Germinal center (tissue), 1 donor: ENCODE measurements at places on chromosomes 2 and 18.

DNA sequence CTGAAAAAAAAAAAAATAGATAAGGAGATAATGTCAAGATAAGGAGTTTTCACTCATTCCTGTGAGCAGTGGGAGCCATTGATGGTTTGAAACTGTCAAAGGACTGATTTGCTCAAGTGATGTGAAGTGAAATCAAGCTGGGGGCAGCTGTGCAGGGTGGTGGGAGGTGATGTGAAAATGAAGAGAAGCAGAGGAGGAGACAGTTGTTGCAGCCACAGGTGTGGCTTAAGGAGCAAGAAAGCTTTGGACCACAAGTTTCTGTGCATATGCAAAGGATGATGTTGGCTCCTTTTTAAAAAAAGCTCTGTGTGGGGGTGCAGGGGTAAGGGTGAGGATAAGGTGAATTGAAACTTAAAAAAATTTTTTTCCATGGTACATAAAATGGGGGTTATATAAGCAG lies 8.3 kb downstream of the EFR3B start:
- no peak for DNase-seq

DNA sequence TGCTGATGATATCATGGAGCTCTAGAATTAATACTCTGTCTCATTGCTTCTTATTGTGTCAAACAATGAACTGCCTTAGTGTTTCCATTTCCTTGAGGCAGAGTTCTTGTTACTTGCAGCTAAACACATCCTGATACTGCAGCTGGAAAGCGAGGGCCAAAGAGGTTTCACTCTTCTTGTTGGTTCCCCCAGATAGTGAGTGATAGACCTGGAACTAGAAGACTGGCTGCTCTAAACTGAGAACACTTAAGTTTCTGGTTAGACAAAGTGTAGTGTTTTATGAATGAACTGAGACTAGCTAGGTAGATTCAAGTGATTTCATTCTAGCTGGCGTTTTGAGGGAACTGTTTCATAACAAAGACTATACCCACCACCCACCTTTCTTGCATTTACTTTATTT lies 321.7 kb downstream of the TXNL1 start:
- DNase-seq, result no peak

DNA sequence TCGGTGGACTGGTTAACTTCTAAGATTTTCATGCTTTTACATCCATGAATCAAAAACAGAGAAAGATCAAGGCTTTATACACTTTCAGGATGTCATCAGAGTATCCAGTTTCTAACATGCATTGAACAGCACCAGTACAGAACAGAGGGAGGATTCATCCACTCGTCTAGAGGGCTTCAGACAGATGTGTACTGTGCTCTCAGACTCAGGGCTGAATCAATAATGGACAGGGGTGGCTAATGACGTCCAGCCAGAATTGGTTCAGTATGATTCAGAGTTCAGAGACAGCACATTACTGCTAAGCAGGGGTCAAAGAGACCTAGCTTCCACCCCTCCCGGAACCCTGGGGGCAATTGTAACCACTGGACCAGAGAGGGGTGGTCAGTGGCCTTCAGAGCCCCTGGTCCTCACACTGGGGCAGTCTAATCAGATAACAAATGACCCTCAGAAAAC lies 37.3 kb downstream of the RNU4ATAC start:
- no peak for DNase-seq

DNA sequence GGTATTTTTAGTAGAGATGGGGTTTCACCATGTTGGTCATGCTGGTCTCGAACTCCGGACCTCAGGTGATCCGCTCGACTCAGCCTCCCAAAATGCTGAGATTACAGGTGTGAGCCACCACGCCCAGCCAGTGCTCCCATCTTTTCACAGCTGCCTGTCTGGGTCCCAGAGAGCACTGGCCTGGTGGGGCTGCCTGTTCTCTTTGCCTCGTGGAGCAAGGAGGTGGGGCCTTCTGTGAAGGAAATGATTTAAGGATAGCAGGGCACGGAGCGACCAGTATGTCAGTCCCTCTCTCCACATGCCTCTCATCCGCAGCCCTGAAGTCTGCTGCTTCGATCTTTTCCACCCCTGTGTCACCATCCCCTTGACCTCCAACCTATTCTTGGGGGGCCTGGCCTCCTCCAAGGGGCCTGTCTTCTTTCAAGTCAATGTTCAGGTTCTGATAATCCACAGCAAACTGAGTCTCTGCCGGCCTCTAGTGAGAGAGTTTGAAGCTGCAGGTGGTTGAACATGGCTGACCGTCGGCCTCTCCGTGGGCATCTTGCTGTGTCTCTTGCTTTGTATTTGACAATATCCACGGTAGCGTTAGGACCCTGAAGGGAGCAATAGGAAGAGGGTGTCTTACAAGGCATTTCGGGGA lies 28.2 kb upstream of the GIGYF2 start:
- no peak for DNase-seq

DNA sequence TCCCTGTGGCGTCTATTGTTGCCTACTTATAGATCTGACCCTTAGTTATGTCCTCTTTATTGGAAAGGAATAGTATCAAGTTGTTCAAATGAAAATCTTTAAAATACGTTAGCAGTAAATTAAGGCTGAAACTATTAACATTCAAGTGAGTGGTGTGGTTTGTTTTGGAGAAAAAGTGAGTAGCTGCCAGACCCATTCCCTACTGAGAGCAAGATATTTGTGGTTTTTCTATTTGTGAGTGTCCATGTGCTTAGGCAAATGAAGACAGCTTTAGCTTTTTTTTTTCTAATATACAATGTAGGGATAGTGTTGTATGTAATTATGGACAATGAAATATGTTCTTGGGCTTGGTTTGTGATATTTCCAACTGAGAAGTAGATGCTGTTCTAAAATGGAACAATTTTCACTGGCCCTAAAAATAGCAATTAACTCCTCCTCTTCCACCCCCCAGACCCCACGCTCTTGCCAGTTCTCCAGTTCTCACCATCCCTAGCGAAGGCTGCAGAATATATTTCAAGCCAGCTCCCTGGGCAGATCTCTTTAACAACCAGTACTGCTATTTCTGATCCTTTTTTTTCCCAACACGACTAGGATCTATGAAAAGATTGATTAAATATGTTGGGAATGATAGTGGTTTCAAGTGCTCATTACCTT lies 83.1 kb downstream of the CCDC85A start:
- no peak for DNase-seq

- DNase-seq, result no peak
These were observed 254.3 kb downstream of the BCL11A start for GRCh38 chr2:60299179-60299578.

DNA sequence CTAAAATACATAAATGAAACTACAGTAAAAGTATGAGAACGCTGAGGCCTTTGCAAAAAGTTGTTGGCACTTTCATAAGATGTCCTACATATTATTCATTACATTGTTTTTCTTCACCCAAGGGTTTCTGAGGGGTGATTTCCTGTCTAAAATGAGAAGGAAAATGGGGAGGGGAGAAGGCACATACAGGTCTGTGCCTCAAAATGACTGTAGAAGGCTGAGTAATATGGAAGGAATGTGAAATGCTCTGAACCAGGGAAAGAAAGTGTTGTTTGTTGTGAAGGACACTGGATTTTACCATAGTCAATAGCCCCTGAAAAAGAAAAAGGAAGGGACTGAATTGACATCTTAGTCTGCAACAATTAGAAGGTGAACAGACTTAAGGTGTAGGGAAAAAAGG lies 99.5 kb upstream of the RNF152 start:
- no peak for DNase-seq

DNA sequence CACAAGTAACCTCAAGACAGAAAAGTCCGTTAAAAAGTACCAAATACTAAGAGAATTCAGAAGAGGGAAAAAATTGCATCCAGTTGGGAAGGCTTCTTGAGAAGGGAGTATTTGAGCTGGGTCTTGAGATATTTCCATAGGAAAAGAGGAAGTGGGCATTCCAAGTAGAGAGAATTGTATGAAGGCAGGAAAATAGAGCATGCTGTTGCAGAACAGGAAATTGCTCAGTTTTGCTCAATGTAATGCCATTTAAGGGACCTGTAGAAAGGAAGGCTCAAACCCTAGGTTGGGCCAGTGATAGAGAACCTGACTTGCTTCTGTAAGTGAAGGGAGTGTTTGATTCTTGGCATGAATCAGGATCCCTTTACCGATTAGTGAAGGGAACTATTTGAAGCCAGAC lies 1.0 kb upstream of the ZC3H8 start:
- no peak for DNase-seq

GRCh38 chr2:106840818-106841217 lies 45.1 kb downstream of the ST6GAL2 start:
- DNase-seq, result no peak

DNA sequence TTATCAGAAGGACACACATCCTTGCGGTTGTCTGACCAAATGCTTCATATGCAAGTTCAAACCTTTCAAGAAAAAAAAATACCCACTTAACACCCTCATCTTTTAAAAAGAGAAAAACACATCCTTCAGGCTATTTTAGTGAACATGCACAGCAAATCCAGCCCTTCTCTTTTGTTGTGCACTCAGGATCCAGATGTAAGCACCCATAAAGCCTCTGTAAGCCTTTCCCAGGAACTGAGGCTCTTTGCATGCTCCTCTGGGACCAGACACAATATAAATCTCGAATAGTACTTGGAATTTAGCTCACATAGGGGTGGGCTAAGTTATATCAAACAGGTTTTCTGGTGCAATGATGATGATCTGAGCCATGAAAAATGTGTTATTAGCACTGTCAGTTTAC lies 308.8 kb upstream of the FAM98A start:
- DNase-seq, result no peak

GRCh38 chr2:157158111-157158510 lies 99.4 kb upstream of the GALNT5 start:
- DNase-seq, result no peak

DNA sequence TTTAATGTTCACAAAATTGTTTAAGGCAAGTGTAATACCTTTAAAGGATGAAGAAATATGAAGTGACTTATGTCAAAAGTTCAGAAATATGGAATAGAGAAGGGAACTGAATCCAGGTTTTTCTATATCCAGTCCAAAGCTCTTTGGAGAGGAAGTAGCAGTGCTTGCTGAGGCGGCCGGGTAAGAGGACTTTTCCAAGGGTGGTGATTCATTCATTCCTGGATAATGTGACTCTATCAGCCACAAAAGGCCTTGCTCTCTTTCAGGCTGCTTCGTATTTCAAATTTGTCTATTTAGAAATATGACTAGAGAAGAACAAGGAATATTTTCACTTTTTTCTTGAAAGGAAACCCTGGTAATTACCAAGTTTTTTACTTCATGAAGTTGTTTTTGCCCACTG lies 830.1 kb upstream of the ZEB2 start:
- DNase-seq, result no peak

- DNase-seq, result no peak
These were observed 84.0 kb upstream of the NEUROD1 start for GRCh38 chr2:181764095-181764963.

DNA sequence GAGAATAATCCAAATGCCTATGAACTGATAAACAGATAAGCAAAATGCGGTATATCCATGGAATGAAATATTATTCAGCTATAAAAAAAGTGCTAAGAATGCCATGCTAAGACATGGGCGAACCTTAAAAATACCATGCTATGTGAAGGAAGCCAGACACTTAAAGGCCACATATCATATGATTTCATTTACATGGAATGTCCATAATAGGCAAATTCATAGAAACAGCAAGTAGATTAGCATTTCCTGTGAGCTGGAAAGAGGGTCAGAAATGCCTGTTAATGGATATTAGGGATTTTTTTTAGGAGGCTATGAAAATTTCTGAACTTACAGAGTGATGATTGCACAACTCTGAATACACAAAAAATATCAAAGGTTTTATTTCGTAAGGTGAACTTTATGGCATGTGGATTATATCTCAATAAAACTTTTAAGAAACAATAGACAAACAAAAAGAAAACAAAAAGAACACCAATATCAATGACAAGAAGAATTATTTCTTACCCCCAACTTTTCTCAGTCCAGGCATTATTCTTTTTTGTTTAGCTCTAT lies 1207.7 kb downstream of the SUCLG1 start:
- no peak for DNase-seq

- no peak for DNase-seq
These were observed 81.6 kb downstream of the TWIST2 start for GRCh38 chr2:238929242-238930081.

GRCh38 chr2:126558029-126558428 lies 97.9 kb upstream of the GYPC start:
- DNase-seq, result no peak

DNA sequence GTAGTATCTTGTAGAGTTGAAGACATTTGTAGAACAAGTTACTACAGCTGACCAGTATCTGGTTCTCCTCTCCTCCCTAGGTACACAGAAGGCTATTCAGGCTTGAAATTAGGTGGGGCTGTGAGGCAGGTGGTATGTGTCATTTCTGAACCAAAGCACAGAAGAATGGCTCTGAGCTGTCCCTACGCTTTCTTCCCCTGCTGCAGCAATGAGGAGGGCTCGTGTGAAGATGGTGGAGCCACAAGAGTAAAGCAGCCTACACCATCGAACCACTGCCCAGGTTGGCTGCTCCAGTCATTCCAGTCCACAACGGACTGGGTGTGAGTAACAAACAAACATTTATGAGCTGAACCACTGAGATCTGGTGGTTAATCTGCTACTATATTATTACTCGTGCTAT lies 148.9 kb downstream of the DTNB start:
- DNase-seq, result no peak

DNA sequence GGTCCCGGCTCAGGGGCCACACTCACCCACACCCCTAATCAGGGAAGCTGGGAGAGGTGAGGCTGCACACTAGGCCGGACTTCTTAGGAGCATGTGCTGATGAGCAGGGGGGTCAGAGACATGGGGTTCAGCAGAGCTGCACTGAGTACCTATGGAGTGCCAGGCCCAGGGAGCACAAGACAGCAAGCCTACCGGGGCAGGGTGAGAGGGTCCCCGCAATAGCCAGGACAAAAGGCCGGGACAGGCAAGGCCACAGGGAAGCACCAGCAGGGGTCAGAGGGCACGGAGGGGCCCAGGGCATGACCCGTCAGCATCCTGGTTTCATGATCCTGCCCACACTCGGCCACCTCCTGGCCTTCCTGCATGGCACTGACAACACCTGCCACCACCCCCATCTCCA lies 73.5 kb downstream of the TNS1 start:
- no peak for DNase-seq
